ENCODE measurements at places on chromosomes 11 and 22.

GRCh38 chr11:118079491-118079890 lies 2.6 kb downstream of the TMPRSS4 start:
- DNase-seq, result no peak

GRCh38 chr22:42080287-42080686 lies 787 bp downstream of the SMDT1 start:
- no peak for DNase-seq

- no peak for DNase-seq
Measured at GRCh38 chr11:832529-833113, at the start of gene CD151. Gene CD151 (plus strand): TSS chr11:832952. CDS start chr11:836070, 3,118 bp downstream.

GRCh38 chr11:31687256-31687655 lies 123.9 kb downstream of the PAX6 start:
- DNase-seq, result no peak

DNA sequence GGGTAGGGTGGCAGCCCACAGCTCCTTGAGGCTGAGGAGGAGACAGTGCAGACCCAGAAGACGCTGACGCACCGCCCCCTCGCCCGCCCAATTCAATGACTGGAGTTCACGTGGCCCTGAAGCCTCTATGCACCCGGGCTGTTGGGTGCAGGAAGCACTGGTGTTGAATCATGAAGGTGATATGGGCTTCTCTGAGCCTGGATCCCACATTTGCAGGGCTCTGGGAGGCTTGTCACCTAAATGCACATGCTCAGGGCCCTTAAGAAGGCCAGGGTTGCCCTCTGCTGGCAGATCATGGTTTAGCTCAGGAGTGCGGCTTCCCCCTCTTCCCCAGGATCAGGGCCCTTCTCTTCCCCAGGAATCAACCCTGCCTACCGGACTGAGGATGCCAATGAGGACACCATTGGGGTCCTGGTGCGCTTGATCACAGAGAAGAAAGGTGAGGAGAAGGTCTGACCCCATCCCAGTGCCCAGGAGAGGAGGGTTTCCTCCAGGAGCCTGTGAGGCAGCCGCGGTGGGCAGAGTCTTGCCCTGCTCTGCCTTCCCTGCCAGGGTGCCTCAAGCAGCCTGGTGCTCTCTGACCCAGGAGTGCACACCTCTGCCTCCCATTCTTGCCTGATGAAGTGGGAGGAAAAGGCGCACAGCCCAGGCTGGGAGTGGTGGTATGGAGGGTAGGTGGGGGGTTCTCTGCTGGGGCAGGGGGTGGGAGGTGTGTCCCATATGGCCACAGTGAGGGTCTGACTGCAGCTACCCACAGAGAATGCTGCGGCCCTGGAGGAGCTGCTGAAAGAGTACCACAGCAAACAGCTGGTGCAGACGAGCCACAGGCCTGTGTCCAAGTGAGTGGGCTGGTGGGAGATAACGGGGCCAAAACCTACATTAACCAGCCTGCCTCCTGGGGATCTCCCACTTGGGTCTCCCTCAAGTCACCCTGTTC lies 17.5 kb downstream of the RELT start:
- DNase-seq, result peak; percentile 31

GRCh38 chr11:120704256-120704750 lies 192.8 kb downstream of the GRIK4 start:
- DNase-seq, result no peak

DNA sequence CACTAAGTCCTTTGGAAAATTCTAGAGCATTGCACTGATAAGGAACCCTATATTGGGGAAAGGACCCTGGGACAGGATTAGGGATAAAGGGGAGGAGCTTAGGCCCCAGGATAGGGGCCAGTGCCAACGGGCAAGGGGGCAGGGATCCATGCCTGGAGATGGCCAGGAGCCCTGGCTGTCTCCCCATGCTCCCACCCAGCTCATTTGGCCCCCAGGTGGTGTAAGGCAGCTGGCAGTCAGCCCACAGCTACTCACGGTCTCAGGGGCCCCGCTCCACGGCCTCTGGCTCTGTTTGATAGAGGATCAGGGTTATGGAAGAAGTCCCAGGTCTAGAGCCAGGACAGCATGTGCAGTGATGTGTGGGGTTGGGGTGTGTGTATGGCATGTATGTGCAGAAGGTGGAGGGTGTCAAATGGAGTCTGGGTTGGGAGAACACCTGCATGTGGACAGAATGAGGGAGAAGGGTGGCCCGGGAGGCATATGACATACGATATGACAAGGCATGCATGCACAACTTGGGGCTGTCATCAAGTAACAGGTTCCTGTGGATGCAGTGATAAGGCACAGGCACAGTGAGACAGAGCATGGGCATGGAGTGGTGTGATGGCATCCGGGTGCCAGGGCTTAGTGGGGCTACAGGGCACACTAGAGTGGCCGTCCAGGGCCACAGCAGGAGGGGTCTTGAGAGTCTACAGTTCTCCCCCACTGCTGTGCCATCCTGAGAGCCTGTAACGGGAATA lies 18.4 kb upstream of the PDE2A start:
- no peak for DNase-seq

GRCh38 chr11:36385121-36385970 lies 89.3 kb downstream of the PRR5L start:
- no peak for DNase-seq

DNA sequence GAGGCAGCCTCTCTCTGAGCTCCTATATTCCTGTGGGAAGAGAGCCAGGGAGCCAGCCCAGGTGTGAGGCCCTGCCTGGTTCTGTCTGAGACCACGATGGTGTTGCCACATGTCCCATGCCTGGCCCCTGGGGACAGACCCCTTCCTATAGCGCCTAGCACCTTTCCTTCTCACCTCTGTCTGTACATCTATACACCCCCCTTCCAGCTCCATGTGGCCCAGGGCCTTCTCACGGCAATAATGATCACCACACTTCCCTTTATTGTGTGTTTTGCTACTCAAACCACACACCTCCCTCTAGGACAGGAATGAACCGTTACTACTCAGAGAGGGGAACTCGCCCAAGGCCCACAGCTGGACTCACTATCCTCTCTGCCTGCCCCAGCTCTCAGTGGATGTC lies 12.8 kb downstream of the CD82 start:
- DNase-seq, result no peak

GRCh38 chr11:126917531-126918204 lies 82.9 kb downstream of the KIRREL3 start:
- no peak for DNase-seq

GRCh38 chr11:122599434-122599833 lies 56.1 kb upstream of the UBASH3B start:
- no peak for DNase-seq

GRCh38 chr11:2301631-2302305 lies at the start of the genes C11orf21 and TSPAN32:
Gene C11orf21 (minus strand): TSS chr11:2301918. CDS start chr11:2301808, 110 bp downstream.
Gene TSPAN32 (plus strand): TSS chr11:2302013. CDS start chr11:2302150, 137 bp downstream.
- no peak for DNase-seq

GRCh38 chr11:92296138-92296515 lies 71.5 kb downstream of the FAT3 start:
- DNase-seq, result no peak

DNA sequence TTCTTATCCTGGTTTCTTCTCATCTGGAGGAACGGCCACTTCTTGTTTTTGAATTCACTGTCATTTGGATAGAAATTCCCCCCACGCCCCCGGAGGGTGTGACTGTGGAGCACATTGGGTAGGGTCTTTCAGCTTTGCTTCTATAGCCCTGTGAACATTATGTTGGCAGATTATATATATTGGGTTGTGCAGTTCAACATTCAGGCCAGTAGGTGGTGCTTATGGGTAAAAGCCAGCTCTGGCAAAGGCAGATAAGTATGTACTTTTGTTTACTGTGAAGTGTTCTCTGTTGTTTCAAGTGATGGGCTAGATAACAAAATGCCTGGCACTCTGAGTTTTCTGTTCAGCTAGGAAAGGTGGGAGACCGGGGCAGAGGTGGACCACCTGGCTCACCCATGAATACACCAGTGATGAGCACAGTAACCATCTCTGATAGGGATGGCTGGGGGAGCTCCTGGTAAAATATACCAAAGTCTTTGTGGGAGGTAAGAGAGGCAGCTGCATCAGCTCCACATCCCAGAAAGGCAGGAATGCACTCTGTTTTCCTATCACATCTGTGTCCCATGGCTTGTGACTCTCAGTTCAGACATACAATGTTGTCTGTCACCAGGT lies 1348.2 kb upstream of the RAG2 start:
- DNase-seq, result no peak

DNA sequence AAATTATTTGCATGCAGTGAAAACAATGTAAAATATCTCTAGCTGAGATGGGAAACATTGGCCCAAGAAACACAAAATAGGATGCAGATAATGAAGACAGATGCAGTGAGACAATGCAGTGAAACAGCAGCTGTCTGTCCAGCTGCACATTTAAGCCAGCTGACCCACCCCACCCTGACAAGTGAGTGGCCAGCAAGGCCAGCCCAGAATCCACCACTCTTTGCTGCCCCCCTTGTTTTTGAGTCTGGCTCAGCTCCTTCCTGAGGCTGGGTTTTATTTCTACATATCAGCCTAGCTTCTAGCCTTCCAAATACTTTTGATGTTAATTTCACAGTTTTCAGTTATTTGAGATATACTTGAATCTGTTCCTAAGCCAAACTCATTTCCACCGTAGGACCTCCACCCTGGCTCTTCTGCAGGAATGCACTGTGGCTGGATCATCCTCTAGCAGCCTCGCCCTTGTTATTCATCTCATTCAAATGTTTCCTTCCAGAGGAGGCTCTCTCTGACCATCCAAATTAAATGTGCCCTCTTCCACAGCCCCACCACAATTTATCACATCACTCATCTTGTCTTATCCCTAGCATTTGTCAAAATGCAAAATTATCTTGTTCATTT lies 154.1 kb upstream of the POU2AF2 start:
- DNase-seq, result no peak

- DNase-seq, result peak; percentile 37
Measured at GRCh38 chr22:21102659-21103267, 57.0 kb downstream of the LRRC74B start.

GRCh38 chr22:30882974-30883533 lies 85.5 kb downstream of the MORC2 start:
- DNase-seq, result no peak

DNA sequence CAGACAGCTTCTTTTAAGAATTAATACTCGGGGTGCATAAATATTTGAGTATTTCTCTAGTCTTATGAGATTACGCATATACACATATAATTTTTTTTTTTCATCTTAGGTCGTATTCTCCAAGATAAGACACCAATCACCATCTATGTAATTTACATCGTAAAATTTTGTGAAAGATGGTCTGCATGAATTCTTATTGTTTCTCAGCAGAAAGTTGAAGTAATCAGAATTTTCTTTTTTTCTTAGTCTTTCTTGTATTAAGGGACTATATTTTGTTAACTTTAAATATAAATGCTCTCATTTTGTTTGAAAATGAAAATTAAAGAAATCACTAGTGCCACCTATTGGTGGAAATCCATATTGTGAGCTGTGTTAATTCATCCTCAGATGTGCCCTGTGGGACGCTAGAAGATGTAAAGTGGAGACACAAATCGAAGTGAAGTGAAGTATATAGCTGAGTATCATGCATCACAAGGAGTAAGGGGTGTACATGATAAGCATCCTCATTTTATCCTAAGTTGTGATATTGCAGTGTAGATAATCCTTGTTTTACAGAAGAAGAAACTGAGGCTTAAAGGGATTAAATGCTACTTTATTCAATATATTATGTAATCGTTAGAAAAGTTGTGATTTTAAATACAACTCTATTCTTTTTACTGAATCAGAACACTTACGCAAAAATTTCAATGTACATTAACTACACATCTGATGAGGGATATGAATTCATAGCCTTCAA lies 2084.3 kb downstream of the LRRC4C start:
- no peak for DNase-seq

DNA sequence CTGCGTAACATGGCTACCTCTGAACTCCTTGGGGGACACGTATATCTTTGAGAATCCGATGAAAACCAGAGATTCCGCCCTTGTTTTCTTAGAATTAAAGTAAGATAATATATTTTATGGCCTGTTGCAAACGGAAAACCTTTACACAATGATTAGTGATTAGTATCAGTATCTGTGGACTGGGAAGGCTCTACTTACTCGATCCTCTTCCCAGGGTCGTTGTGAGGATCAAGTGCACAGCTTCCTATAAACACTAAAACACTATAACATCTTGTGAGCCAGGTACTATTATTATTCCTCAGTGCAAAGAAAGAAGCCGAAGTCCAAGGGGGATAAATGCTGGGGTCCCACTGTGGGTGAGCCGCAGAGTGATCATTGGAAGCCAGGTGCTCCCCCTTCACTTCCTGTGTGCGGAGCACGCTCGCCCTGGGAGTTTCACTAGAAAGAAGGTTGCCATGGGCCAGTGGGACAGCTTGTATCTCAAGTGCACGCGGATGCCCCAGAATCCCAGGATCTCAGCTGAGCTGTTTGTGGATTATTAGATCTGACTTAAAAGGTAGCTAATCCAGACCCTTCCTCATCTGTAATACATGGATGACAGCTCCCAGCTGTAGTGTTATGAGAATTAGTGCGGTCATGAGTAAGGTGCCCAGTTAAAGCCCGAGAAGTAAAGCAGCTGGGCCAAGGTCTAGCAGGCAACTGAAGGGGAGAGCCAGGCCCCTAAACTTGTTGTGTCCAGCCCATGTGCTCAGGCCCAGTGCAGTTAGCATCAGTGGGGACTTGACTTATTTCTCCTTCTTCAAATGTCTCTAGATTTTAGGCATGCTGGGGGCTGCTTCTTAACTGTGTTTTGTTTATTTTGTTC lies 839 bp downstream of the CBY1 start:
- DNase-seq, result no peak

GRCh38 chr11:88535266-88535665 lies 197.7 kb upstream of the CTSC start:
- no peak for DNase-seq

GRCh38 chr11:67167719-67168118 lies 48.7 kb downstream of the KDM2A start:
- DNase-seq, result no peak

DNA sequence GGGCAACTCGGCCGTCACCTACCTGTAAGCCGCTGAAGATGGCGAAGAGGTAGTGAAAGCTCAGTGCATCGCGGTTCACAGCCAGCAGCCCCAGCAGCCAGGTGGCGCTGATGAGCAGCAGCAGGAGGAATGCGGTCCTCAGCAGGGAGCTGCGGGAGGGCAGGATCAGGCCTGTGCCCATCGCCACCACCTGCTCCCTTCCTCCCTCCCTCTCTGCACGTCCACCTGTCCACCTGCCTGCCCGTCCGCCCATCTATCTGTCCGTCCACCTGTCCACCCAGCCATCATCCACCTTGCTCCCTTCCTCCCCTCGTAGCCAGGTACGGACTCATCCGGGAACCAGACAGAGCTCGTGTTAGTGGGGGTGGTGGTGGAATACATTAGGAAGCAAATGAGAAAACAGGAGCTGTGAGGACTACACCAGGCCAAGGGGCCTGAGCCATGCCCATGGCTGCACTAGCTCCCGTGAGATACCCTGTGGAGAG lies 32.2 kb downstream of the TRMU start:
- peak; percentile 19 for DNase-seq

DNA sequence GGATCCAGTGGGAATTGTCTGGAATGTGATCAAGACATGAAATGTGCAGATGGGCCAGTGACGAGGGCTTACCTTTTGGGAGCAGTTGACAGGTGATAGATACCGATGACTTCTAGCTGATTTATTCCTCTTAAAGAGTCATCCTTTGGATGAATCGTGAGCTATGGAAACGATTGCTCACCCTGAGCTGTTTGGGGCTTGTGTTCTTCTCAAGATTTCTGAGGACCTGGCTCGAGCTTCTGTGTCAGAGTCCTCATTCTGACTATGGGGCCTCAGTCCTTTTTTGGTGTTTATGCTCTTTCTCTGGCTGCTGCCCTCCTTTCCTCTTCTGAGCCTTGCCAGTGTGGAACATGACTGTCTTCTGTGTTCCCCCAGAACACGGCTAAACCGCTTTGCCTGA lies 11.9 kb upstream of the AMPD3 start:
- DNase-seq, result no peak

GRCh38 chr11:113839842-113840241 lies 35.5 kb downstream of the USP28 start:
- no peak for DNase-seq
